ENCODE measurements at places on chromosomes 3 and 15.

GRCh38 chr3:129514110-129514509 lies 14.3 kb upstream of the RHO start:
- H3K36me3 ChIP-seq: peaks cover 9% of the 10 kb centered on the region
- peaks cover 12% of the 10 kb centered on the region for H3K4me1 ChIP-seq
- no peak for DNase-seq
- H3K27ac ChIP-seq: no peak overlapping the region
- no peaks in the 10 kb centered on the region for H3K27me3 ChIP-seq
- H3K4me3 ChIP-seq: no peak overlapping the region

DNA sequence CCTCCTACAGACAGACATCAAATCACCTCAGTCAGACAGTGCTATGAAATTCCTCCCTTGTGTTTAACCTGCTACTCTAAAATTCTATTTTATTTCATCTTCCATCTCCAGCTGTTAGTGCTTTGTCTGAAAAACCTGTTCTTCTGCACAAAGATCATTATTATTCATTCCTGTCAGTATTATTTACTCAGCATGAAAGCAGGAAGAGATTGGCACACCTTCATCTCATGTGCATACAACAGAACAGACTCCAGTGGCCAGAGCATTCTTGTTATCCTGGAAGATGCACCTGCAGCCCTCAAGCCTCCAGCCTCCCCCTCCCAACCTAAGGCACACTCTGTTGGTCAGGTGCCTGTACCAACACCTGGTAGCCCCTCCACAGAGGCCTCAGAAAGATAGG lies 1.8 kb upstream of the ROPN1B start:
- no peak overlapping the region for H3K4me3 ChIP-seq
- peaks cover 32% of the 10 kb centered on the region for H3K27me3 ChIP-seq
- no peak for DNase-seq
- H3K36me3 ChIP-seq: no peaks in the 10 kb centered on the region
- peaks cover 3% of the 10 kb centered on the region for H3K4me1 ChIP-seq

GRCh38 chr3:166889241-166889640 lies 490.9 kb downstream of the ZBBX start:
- H3K36me3 ChIP-seq: no peaks in the 10 kb centered on the region
- no peaks in the 10 kb centered on the region for H3K4me1 ChIP-seq
- DNase-seq: no peak
- no peak overlapping the region for H3K27ac ChIP-seq
- H3K4me3 ChIP-seq: no peak overlapping the region

- H3K4me3 ChIP-seq: peak overlapping the region; percentile 79
- H3K36me3 ChIP-seq: peaks cover 10% of the 10 kb centered on the region
- H3K27me3 ChIP-seq: no peaks in the 10 kb centered on the region
- peak overlapping the region; percentile 87 for H3K27ac ChIP-seq
- peaks cover 68% of the 10 kb centered on the region for H3K4me1 ChIP-seq
Measured at GRCh38 chr3:16512435-16513140, 911 bp downstream of the RFTN1 start.

- DNase-seq: no peak
- H3K4me1 ChIP-seq: no peaks in the 10 kb centered on the region
- H3K27me3 ChIP-seq: peaks cover 36% of the 10 kb centered on the region
- H3K36me3 ChIP-seq: no peaks in the 10 kb centered on the region
Measured at GRCh38 chr15:83275412-83275811, 9.1 kb downstream of the BNC1 start.

- H3K4me3 ChIP-seq: no peak overlapping the region
- no peaks in the 10 kb centered on the region for H3K4me1 ChIP-seq
- peaks cover 3% of the 10 kb centered on the region for H3K27me3 ChIP-seq
- no peak for DNase-seq
Measured at GRCh38 chr3:132787616-132788300, 65.5 kb upstream of the NPHP3 start.

GRCh38 chr3:30076899-30077298 lies 529.5 kb upstream of the TGFBR2 start:
- no peaks in the 10 kb centered on the region for H3K27me3 ChIP-seq
- H3K4me1 ChIP-seq: no peaks in the 10 kb centered on the region
- H3K4me3 ChIP-seq: no peak overlapping the region
- no peak for DNase-seq
- no peak overlapping the region for H3K27ac ChIP-seq

GRCh38 chr15:65952391-65953053 lies 83.2 kb downstream of the RAB11A start:
- no peak overlapping the region for H3K27ac ChIP-seq
- no peak for DNase-seq
- H3K36me3 ChIP-seq: no peaks in the 10 kb centered on the region
- peaks cover 9% of the 10 kb centered on the region for H3K4me1 ChIP-seq
- H3K27me3 ChIP-seq: no peaks in the 10 kb centered on the region

DNA sequence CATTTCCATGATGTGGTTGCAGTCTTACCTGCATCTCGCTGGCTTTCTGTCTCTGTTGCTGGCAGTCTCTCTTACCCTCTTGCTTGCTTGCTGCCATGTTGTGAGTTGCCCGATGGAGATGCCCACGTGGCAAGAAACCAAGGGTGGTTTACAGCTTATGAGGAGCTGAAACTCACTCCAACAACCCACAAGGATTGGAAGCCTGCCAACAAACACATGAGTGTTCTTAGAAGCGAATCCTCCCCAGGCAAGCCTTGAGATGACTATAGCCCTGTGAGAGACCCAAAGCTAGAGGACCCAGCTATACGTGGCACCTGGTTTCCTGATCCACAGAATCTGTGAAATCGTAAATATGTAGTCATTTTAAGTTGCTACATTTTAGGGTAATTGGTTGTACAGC lies 490.9 kb upstream of the ADAMTS9 start:
- H3K27me3 ChIP-seq: no peaks in the 10 kb centered on the region
- no peaks in the 10 kb centered on the region for H3K4me1 ChIP-seq
- H3K27ac ChIP-seq: no peak overlapping the region
- H3K36me3 ChIP-seq: no peaks in the 10 kb centered on the region

- no peaks in the 10 kb centered on the region for H3K4me1 ChIP-seq
- H3K4me3 ChIP-seq: no peak overlapping the region
- no peak for DNase-seq
- no peaks in the 10 kb centered on the region for H3K36me3 ChIP-seq
- no peak overlapping the region for H3K27ac ChIP-seq
Measured at GRCh38 chr3:38724392-38724736, 74.9 kb upstream of the SCN5A start.

- H3K27me3 ChIP-seq: no peaks in the 10 kb centered on the region
- DNase-seq: no peak
- H3K27ac ChIP-seq: no peak overlapping the region
- no peak overlapping the region for H3K4me3 ChIP-seq
- no peaks in the 10 kb centered on the region for H3K36me3 ChIP-seq
- peaks cover 18% of the 10 kb centered on the region for H3K4me1 ChIP-seq
Measured at GRCh38 chr3:72947715-72948490, 48.7 kb upstream of the PPP4R2 start.

DNA sequence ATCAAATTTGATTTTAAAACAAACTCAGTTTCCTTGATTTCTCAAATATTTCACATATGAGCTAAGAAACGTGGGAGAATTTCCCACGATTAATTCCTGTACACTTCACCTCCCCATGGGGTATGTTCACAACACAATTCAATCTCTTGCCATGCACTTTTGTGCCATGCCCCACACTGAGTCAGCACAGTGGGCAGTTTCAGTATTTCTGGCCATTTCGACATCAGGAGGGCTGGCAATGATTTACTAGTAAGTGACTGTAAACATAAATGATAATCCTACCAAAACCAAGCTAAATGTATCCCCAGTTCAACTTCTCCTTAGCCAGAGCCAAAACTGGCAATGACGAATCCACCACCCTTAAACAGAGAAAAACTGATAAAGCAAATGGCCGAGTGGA lies 293.6 kb downstream of the FGF12 start:
- H3K27ac ChIP-seq: no peak overlapping the region
- no peak for DNase-seq
- H3K36me3 ChIP-seq: no peaks in the 10 kb centered on the region
- no peaks in the 10 kb centered on the region for H3K4me1 ChIP-seq

DNA sequence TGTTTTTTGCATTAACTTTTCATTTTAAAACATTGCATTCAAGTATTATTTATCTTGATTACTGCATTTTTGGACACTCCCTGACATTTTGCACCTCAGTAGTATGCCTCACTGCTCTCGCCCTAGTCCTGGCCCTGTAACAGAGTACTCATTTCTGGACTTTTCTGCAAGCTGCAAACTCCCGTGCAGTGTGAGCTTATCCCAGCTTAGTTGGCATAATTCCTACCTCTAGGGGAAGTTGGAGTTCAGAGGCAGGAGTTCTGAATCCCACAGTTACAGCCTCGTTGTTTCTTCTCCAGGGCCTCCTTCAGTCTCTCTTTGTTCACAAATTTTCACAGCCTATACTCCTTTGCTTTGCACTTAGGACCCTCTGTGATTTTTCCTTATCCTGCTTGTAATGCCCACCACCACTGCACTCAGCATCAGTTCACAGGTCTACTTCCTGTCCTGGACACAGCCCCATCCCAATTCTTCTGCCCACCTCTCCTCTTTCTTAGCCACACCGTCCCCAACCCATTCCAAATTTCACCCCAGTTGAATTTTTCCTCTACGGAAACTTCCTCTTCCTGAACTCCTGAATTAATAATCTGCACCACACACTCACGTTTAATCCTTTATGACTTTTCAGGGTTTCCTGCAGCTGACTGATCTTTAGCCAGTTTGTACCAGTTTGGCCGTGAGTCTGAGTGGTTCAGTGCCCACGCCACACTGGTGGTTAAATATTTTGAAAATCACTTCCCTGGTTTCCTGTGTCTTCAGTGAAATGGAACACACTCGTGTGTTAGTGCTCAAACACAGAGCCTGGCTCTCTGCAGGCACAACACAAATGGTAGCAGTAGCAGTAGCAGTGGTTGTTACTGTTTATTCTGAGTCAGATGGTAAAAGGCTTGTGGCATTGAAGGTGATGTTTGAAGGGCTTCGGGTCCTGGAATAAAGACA lies 6.3 kb upstream of the CTSH start:
- H3K27ac ChIP-seq: no peak overlapping the region
- no peaks in the 10 kb centered on the region for H3K36me3 ChIP-seq
- peaks cover 23% of the 10 kb centered on the region for H3K27me3 ChIP-seq
- no peak for DNase-seq
- peaks cover 11% of the 10 kb centered on the region for H3K4me1 ChIP-seq

- no peaks in the 10 kb centered on the region for H3K36me3 ChIP-seq
- no peak overlapping the region for H3K27ac ChIP-seq
- DNase-seq: no peak
Measured at GRCh38 chr3:21705769-21706168, 45.2 kb downstream of the ZNF385D start.

DNA sequence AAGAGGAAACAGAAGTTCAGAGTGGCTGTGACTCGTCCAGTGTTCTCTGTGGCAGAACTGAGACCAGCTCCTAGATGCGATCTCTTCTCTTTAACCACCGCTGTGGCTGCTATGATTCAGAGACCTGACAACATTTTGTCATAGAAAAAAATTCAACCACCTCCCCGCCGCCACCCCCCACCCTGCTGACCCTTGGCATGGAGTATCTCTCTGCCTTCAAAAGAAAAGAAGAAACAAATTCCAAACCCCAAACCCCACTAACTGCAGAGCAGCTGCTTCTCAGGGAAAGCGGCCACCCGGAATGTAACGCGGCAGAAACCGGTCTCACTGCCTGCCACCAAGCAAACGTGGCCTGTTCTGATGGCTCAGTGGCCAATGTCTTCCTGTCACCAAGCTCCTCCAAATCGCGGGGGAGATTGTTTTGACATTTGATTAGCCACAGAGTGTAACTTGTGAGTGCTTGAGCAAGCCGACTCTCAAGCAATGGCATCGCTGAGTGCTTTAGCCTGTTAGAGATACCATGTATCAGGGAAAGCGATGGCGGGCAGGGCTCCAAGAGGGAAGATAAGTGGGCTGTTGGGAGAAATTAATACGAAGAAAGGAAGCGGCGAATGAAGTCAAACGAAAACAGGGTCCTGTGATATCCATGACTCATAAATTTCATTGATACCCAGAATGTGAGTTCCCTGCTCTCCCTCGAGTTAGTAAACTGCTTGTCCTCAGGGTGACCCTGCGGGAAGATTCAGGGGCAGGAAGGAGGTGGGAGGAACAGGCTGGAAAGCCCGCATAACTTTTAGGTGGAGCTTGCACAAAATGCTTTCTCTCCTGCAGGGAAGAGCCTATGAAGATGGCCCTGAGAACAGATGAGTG lies 44.8 kb upstream of the TLE3 start:
- peaks cover 33% of the 10 kb centered on the region for H3K4me1 ChIP-seq
- peaks cover 2% of the 10 kb centered on the region for H3K36me3 ChIP-seq
- H3K27me3 ChIP-seq: peaks cover 31% of the 10 kb centered on the region
- no peak for DNase-seq
- H3K27ac ChIP-seq: no peak overlapping the region

- H3K27ac ChIP-seq: no peak overlapping the region
- DNase-seq: no peak
- H3K27me3 ChIP-seq: no peaks in the 10 kb centered on the region
- peaks cover 16% of the 10 kb centered on the region for H3K36me3 ChIP-seq
Measured at GRCh38 chr3:8952130-8952529, 11.1 kb downstream of the RAD18 start.
